ENCODE measurements at places on chromosomes 11 and 22.

GRCh38 chr11:78542007-78542406 lies 32.7 kb downstream of the NARS2 start:
- DNase-seq, result no peak

GRCh38 chr22:33715237-33715985 lies 204.9 kb downstream of the LARGE1 start:
- DNase-seq, result no peak

DNA sequence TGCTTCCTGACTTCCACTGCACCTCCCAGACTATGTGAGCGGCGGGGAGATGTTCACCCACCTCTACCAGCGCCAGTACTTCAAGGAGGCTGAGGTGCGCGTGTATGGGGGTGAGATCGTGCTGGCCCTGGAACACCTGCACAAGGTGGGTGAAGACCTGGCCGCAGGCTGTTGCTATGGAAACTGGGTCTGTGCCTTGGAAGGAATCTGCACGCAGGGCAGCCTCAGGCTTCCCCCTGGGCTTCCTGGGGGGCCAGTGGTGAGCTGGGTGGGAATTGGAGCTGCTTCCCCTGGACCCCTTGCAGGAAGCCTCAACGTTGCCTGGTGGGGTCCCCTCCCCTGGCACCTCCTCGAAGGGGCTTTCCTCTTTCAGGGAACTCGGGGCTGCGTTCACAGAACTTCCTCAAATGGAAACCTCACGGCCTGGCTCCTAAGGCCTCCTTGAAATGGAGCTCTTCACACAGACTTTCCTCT lies 1.5 kb downstream of the RPS6KA4 start:
- peak; percentile 53 for DNase-seq

GRCh38 chr11:85377901-85378300 lies 249.2 kb downstream of the DLG2 start:
- no peak for DNase-seq

GRCh38 chr11:33086017-33086416 lies 46.6 kb downstream of the TCP11L1 start:
- no peak for DNase-seq
